ENCODE measurements at places on chromosomes 3 and 15.

DNA sequence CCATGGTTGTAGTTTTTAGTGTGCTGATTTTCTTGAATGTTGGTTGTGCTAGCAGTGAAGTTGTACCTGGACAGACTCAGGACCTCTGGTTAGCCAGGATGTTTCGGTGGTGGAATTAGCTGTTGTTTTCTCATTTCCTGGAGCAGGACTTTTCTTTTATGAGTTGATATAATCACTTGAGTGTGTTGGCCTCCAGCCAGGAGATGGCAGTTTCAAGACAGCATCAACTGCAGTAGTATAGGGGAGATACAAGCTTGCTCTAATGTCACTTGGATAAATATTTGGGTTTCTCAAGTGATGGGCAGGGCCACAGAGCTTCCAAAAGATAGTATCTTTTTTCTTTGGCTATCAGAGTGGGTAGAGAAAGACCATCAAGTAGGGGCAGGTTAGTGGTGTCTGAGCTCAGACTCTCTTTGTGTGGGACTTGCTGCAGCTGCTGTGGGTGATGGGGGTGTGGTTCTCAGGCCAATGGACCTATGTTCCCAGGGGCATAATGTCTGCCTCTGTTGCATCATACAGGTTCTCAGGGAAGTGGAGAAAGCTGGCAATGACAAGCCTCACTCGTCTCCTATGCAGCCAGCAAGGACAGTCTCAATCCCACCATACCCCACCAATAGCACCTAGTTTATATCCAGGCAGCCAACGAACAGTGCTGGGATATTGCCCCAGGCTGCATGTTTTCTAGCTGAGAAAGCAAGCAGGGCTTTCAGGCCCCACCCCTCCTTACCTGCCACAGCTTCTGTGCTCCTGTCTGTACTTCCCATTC lies 14.6 kb upstream of the OR5K2 start:
- no peak for DNase-seq

DNA sequence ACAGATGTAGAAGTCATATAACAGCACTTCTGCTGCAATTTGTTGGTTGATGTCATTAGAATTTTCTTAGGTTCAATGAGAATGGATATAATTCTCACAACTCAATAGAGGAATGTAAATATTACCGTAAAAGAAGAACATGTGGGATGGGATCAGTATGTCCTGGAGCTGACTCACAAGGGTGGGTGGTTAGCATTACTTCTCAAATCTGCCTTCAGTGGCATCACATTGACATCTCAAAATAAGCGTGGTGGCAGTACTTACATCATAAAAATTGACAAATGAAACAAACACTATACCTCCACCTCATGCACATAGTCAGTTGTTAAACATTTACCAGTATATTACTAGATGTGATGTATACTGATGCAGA lies 1068.0 kb upstream of the CADM2 start:
- no peak for DNase-seq

GRCh38 chr15:45338417-45338816 lies 39.9 kb downstream of the GATM start:
- DNase-seq: no peak

DNA sequence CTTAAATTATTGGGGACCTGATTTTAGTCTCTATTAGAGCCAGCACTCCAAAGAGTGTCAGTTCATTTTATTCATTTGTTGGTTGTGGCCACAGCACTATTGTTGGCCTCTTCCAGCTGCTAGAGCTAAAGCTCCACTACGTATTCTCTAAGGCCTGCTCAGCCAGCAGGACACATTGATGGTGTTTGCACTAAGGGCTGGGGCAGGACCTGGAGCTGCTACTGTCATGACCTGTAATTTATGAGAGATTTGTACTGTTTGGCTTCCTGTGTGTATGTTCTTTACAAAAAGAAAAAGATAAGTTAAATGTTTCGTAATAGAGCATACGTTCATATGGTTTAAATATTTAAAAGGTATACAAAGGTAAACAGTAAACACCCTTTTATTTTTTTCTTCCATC lies 8.1 kb downstream of the GFM1 start:
- DNase-seq: no peak

GRCh38 chr15:61879219-61879618 lies 181.0 kb downstream of the VPS13C start:
- no peak for DNase-seq

- no peak for DNase-seq
These were observed 191.1 kb downstream of the RSL24D1 start for GRCh38 chr15:55005679-55006078.

GRCh38 chr3:144590854-144591253 lies 619.2 kb downstream of the DIPK2A start:
- DNase-seq: no peak

- DNase-seq: no peak
These were observed 8.4 kb upstream of the SPESP1 start for GRCh38 chr15:68921926-68922325.

- DNase-seq: no peak
These were observed 67.8 kb upstream of the SLC24A5 start for GRCh38 chr15:48052946-48053345.

GRCh38 chr15:79816571-79816970 lies 80.2 kb downstream of the MTHFS start:
- DNase-seq: no peak

DNA sequence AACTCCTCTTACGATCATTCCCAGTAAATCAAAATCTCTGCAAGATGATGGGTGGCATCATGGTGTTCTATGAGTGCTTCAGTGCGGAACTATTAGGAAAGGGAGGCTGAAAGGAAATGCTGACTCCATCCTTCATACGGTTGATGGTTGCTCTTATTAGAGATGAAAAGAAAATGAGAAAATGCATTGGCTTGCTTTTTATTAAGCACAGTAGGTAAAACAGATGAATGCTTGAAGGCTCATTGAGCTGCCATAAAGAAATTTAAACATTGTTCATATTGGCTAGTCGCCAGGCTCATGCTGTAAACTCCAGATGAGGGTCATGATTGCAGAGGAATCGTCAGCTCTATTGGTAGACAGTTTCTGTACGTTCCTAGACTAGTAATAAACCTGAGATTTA lies 115.8 kb downstream of the EPHA3 start:
- no peak for DNase-seq

- DNase-seq: no peak
These were observed 468.7 kb downstream of the CADM2 start for GRCh38 chr3:85427467-85427866.

- DNase-seq: no peak
These were observed 3.6 kb downstream of the VGLL4 start for GRCh38 chr3:11640009-11640673.

- no peak for DNase-seq
These were observed 219.6 kb downstream of the MTHFS start for GRCh38 chr15:79677241-79677640.

GRCh38 chr3:10994306-10994705 lies 1.8 kb downstream of the SLC6A1 start:
- no peak for DNase-seq

DNA sequence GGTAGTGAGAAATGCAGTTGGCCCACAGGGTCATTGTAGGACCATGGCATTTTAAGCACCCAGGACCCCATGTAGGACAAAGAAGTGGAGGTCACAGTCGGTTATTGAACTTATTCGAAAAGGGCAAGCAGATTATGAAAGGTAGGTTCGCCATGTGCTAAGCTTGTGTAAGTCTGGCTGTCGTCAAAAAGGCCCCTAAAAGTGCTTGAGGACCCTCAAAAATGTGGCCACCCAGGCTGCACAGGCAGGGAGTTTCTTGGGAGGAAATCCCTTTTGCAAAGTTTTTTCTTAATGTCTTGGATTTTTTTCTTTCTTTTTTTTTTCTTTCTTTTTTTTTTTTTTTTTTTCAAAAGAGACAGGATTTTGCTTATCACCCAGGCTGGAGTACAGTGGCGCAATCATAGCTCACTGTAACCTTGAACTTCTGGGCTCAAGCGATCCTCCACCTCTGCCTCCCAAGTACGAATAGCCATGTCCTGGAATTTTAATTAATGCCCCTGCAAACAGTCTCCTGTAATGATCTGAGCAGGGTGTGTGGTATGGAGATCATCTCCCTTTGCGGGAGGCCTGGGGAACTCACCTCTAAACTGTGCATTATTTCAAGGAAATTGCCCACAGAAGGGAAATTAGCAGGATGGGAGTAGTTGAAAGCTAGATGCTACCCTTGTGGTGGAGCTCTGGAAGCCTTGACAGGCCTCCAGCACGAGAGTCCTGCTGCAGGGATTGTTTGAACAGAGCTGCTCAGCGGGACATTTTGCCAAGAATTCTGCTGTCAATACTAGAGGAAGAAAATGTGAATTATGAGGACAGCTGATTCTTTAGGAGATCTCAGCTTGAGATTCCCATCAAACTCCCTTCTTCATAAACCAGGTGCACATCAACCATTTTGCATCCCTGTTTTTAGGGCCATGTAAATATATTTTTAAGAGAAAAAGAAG lies 28.4 kb downstream of the THSD4 start:
- no peak for DNase-seq

- no peak for DNase-seq
These were observed 315.0 kb upstream of the NR2E3 start for GRCh38 chr15:71495398-71495780.

DNA sequence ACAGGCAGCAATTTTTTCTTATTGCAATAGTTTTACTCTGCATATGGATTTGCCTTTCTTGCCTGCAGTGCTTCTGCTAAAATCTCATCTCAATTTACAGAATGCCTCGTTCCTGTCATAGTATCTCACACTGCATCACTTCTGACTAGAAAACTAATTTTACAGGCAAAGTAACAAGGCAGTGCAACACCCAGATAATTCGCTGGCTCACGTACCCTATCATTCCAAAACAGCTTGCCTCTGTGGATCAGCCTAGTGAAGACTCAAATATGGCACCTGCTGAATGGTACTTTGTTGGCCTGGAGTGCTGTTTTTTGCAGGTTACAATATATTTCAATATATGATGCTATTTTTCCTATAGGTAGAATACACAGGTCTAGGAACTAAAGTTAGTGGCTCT lies 5.3 kb downstream of the EIF5A2 start:
- DNase-seq: no peak

- no peak for DNase-seq
These were observed 89.5 kb downstream of the CTNNB1 start for GRCh38 chr3:41288785-41289184.

- DNase-seq: no peak
These were observed 771.4 kb downstream of the TUSC7 start for GRCh38 chr3:117480972-117481371.

- no peak for DNase-seq
These were observed 79.4 kb downstream of the GTPBP8 start for GRCh38 chr3:113070072-113070640.

- no peak for DNase-seq
These were observed 39.2 kb upstream of the TFRC start for GRCh38 chr3:196121066-196121465.

DNA sequence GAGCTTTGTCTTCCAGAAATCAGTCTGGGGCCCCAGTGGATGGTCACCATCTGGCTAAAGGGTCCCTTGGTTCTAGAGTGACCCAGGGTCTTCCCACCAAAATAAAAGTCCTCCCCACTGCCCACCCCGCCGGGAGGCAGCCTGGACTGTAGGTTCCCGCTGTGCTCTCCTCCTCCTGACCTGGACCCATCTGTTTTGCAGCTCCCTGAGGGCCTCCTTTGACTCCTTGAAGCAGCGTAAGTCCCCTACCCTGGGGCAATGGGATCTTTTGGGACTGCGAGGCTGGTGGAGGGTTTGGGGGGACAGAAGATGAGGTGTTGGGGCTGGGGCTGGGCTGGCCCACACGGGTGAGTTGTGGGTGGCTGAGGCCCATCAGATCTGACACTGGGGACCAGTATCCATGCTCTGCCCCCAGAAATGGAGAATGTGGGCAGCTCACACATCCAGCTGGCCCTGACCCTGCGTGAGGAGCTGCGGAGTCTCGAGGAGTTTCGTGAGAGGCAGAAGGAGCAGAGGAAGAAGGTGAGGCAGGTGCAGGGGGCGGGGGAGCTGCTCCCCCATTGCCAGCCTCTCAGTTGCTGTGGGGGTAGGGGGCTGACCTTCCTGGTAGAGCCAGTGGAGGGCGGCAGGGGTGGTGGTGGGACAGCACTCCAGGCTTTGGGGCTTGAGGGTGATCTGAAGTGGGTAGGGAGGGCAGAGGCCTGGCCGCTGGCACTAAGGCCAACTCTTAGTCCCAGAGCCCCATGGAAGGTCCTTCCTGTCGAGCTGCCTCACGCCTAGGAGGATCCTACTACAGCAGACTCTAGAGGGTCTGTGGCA lies 30.4 kb downstream of the PSTPIP1 start:
- DNase-seq: no peak

- DNase-seq: no peak
These were observed 15.9 kb downstream of the VEPH1 start for GRCh38 chr3:157487339-157487738.

DNA sequence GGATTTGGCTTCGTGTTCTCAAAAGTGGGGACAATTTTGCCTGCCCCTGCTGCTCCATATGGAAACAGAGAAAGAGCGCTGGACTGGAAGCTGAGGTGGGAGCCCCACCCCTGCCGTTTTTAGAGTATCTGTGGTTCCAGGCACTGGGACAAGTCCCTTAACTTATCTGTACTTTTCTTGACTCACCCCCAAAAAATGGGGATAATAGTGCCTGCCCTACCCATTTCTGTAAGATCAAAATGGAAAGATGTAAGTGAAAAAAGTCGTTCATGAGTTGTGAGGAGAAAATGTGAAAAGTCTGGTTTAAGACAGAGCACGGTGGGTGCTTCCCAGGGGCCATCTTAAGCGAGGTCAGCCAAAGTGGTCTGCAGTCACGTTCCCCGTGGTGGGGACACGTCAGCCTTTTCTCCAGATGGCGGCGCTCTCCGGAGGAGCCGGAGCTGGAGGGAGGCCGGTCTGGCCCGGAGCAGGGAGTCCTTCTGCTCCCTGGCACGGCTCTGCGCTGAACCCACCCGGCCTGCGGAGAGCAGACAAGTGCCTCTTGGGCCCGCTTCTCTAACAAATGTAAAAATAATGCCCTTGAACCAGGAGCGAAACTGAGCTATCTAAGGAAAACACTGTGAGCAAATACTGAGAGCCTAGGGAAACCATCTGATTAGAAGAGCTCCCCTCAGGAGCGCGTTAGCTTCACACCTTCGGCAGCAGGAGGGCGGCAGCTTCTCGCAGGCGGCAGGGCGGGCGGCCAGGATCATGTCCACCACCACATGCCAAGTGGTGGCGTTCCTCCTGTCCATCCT lies at the start of gene CLDN18:
TSS of gene CLDN18 (plus strand) at position 690 of the 797 bp plus-strand sequence. CDS start at position 751, 61 bp downstream.
- no peak for DNase-seq

GRCh38 chr3:9768141-9768775 lies 1.5 kb downstream of the CAMK1 start:
- DNase-seq: no peak

Measured in endothelial cell (in vitro differentiated cells).